Activated naive CD8-positive, alpha-beta T cell treated with anti-CD3 and anti-CD28 coated beads for 36 hours (primary cell): ENCODE measurements at places on chromosomes 7 and 10.

DNA sequence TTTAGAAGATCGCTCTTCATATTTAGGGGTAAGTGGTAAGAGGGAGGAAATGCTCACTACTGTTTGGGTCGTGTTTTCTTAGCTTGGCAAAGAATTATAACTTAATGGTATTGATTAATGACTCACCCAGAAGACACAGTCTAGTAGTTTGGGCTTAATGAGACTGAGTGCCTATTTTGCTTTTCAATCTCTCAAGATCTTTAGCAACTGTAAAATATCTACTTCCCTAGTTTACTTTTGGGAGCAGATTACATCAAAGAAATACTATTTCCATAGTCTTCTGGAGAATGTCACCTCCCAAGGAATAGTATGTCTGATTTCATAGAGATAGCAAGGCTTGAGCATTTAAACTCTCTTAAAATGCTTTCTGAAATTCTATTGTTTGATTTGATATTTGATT lies 100.5 kb upstream of the SLC25A13 start:
- no peak for DNase-seq

DNA sequence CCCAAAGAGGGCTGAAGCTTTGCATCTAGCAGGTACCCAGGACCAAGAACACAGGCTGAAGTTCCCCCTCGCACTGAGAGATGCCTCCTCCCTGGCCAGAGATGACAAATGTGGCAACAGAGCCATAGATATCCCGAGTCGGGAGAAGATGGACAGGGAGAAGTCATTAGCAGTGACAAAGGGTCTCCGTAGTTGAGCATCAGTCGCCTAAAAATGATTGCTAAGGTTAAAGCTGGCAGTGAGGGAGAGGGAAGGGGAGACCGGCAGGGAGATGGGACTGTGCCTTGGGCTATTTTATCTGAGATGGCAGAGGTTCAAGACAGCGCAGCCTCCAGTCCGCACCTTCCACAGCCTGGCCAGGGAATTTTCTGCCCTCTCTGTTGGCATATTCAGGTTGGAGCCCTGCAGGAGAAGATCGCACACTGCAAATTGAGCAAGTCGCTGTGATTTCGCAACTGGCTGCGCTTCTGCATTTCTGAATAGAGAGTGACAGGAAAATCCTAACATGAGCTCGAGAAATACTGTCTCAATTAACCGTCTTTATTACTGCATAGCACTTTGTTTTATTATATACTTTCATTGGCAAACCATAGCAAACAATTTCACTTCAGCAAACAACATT lies 238.9 kb upstream of the GPR26 start:
- no peak for DNase-seq

- no peak for DNase-seq
Measured at GRCh38 chr10:22618078-22618785, 96.1 kb downstream of the PIP4K2A start.

DNA sequence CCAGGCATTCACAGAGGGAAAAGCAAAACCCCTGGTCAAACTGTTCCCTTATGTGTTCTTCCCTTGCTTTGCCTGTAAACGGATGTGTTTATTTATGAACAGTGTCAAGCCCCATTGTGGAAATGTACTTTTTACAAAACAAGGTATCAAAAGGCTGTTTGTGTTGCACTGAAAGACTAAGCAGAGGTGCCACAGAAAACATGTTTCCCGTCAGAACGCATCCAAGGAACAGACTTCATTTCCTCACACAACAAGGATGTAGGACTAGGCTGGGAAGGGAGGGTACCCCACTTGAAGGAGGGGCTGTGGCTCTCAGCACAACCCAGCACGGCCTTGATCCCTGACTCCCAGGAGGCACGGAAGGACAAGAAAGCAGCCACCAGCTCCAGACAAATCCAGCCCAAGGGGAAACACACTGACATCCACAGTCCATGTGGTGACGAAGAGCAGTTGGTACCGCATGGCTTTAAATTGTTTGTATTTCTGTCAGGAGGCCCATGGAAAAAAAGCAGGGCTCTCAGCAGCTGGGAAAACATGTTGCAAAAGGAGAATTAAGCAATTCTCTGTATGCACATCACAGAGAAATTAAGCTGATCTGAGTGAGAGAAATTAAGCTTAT lies 85.6 kb downstream of the RNF216 start:
- no peak for DNase-seq

DNA sequence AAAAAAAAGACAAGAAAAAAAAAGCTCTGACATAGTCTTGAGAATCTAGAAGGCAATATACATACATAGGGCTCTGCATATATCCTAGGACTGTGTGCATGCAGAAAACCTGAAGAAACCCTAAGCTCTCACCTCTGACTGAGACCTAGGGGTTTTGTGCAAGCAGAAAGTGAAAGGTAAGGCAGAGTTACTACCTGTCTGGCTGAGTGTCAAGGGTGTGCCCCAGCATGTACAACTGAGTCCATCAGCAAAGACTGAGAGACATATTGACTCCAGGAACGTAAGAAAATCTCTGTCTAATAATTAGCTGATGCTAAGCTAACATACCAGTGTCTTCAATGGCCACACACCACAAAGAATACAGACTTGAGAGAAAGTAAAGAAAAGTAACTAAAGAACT lies 16.3 kb upstream of the HNRNPH3 start:
- no peak for DNase-seq

DNA sequence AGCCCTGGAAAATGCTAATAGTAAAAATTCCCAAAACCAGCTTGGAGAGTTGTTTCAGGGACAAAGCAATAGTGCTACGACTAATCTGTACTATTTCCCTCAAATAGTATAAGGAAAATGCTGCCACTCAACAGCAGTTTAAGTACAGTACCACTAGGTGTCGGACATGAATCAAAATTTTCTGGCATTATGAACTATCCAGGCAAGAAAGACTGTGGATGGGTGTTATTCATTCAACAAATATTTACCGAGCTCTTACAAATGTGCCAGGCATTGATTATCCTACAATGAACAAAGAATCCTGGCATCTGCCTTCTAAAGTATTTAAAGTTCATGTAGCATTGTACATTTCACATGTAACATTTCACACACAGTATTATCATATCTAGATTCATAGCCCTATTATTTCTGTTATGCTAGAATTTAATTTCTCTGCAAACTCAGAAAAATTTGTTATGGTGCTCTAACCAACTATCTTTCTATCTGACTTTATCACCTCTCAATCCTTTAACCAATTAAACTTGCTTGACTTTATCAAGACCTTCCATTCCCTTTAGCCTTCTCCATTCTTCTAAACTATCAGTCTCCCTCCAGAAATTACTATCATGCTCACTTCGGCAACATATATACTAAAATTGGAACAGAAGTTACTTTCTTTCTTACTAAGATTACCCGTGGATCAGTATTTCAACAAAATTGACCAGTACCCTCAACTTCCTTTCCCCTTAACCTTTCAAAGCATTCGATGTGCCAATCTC lies 80.6 kb downstream of the ARHGAP21 start:
- DNase-seq = no peak

- no peak for DNase-seq
Measured at GRCh38 chr7:1849351-1850041, 179.4 kb downstream of the ELFN1 start.

GRCh38 chr7:74606101-74606908 lies 51.2 kb upstream of the GTF2I start:
- peak; percentile 62 for DNase-seq

DNA sequence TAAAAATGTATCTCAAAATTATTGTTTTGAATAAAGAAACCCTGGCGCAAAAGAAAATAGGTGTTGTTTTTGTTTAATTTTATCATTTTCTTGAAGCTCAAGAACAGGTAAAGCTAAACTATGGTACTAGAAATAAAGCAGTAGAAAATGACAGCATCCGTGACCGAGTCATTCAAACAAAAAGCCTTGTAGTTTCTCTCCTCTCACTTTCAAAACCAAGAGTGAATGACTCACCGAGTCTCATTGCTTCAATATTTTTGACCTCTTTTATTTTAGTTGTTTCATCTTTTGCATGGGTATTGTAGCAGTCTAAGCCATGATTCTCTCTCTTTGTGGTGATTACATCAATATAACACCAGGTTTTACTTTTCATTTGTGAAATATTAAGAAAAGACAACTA lies 396.5 kb downstream of the POM121L12 start:
- no peak for DNase-seq

GRCh38 chr10:77274046-77274795 lies 363.4 kb downstream of the KCNMA1 start:
- DNase-seq = no peak

DNA sequence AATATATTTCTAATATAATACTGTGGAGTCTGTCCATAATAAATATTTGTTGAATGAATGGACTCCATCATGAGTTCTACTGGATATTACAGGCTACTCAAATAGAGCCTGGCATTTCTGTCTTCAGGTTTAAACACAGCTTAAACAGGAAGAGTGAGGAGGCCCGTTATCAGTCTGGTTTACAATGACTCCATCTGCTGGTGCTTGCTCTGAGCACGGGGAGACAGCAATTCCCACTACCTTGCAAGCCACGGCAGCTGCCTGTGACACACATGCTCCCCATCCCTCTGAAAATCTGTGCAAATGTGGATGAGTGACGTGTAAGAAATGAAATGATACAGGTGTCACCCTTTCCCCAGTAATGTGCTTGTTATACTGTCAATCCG lies 293.5 kb upstream of the IMMP2L start:
- DNase-seq = no peak

DNA sequence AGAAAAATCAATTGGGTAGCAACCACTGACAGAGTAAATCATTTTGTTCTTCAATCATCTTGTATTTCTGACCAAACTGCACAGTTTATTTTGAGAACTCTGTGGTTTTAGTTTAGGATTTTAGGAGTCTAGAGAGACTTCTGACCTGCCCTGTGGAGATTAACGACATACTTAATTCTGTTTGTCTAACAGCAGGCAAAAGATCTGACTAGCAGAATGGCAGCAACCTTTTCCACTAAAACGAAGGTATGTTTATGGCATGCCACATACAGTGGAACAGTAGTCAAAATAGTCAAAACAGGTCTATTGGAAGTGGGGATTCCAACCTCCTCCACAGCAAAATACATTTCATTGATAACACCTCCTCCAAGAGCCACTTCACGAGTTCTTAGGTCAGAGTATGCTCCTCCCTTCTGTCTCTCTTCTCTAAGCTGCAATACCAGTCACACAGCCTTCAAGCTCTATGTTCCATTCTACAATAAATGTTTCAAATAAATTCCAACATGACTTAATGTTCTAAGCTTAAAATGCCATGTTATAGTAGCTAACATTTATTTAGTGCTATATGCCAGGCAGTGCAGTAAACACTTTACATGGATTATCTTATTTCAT lies 34.4 kb downstream of the NRCAM start:
- no peak for DNase-seq

- no peak for DNase-seq
Measured at GRCh38 chr7:94288096-94288495, 106.6 kb upstream of the COL1A2 start.

DNA sequence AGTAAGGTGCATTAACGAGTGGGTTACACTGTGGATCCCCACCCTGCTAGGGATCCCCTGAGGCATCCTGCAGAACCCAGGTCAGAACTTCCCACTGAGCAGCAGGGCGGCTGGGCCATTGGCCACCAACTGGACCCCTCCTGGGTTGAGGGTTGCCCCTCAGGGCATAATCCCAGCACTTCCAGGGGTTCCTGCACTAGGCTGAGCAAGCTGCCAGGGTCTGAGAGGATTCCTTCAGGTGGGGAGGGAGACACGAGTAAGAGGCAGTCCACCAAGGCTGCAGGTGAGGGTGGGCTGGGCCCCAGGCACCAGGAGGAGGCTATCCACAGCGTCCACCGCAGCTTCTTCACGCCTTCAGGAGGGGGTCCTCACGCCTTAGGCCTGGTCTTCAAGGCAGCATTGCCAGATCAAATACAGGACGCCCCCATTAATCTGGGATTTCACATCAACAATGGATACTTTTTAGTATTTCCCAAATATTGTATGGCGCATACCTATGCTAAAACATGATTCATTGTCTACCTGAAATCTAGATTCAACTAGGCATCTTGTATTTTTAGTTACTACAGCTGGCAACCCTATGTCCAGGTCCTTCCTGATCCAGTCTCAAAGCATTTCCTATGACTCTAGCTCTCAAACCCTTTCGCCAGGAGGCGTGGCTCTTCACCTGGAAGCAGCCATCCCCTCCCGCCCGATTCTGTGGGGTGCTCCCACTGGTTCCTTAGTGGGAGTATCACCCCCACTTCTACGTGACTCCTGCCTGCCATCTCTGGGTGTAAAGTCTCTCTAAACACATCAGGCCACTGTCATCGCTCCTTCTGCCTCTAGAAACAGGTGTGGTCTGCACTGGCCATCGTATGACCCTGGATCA lies 4.1 kb downstream of the PRKAG2 start:
- DNase-seq = no peak

DNA sequence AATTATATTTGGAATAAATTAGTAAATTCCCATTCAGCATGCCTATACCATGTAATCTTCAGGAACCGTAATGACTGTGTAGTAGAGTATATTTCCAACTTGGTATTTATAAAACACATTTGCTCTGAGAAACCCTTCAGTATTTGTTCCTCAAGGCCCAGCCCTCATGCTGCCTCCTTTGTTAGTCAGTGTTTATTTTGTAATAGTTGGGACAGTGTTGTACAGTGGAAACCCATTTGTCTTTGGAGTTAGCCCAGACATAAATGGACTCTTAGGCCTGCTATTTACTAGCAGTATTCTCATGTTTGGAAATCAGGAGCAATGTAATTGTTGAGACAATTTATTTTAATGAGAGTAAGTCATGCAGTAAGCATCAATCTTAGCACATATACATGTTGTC lies 686.9 kb downstream of the AUTS2 start:
- DNase-seq = no peak

DNA sequence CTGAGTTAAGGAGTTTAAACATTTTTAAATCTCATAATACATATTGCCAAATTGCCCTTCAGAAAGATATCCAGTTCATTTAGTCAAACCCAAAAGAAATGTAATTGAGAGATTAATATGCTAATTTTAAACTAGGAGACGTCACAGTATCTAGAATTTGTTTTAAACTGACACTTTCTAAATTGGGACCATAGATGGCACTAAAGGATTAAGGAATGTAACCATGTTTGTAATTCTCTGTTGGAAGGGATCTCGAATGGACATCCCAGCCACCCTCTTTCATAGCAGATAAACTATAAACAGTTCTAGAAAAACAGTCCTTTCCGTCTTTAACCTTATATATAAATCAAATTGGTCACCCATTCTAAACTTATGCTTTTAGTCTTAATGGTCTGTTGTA lies 30.0 kb upstream of the SAMD9L start:
- no peak for DNase-seq

- DNase-seq = no peak
Measured at GRCh38 chr7:39816462-39817060, 133.5 kb upstream of the CDK13 start.

- DNase-seq = no peak
Measured at GRCh38 chr10:71351628-71352319, 32.7 kb downstream of the SLC29A3 start.

- no peak for DNase-seq
Measured at GRCh38 chr7:49773218-49773935, at the start of gene VWC2. Gene VWC2, plus strand, starts transcription at chr7:49773638. Its CDS starts 1,798 bp downstream, at chr7:49775436.

DNA sequence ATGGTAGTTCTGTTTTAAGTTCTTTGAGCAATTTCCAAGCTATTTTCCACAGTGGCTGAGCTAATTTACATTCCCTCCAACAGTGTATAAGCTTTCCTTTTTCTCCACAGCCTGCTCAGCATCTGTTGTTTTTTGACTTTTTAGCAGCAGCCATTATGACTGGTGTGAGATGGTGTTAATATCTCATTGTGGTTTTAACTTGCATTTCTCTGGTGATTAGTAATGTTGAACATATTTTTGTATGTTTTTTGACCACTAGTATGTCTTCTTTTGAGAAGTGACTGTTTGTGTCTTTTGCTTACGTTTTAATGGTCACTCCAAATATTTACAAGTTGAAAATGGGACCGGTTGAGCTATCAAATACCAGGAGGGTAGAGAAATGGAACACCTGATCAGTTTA lies 20.4 kb downstream of the GNG11 start:
- no peak for DNase-seq
